GM18507 (cell line): ENCODE measurements at places on chromosomes 5 and 9.

DNA sequence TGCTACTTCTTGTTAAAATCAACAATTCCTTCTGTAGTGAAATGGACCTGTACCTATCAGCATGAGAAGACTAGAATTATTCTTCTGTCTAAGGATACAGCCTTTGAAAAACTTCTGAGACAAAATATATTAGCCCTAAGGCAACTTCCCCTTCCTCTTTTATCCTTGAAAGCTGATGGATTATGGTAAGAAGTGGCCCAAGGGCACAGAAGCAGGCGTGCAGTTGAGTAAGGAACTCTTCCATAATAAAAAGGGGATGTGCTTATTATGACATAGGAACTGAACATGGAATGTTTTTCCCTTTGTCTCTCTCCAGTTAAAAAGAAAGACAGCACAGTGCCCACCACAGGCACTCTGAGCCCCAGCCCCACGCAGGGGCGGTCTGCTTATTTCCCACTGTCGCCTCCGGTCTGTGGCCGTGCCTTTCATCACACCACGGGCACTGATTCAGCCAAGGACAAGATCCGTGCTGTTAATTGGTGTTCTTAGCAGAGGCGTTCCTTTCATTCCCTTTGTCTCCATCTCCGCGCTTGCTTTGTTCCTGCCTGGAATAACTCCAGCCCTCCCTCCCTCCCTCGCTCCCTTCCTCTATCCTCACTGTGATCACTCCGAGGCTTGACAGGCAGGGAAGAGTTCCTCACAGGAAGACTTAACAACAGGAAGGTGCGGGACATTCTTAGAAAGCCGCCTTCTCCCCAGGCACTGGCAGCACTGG is 135.9 kb upstream of the OTULINL start:
- DNase-seq, result no peak

DNA sequence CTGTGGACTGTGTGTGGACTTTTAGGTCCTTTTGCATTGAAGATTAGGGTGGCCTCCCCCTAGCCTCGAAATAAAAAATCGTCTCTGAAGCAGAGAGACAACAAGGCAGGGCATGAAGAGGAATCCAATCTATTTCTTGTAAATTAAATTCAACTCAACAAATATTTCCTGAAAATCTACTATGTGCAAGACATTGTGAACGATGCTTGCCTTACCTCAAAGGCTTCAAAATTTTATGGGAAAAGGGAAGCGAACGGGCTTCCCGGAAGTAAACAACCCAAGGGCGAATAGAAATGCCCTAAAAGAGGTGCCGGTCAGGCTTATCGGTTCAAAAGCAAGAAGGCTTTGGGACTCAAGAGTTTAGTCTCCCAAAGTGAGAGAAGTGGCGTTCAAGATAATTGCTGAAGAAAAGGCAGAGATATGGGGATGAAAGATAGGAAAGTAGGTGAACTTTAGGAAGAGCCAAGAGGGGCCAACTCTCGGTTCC is 525 bp downstream of the KIF24 start:
- DNase-seq, result no peak

- DNase-seq, result no peak
Observed at GRCh38 chr5:122882831-122883230, 37.4 kb downstream of the SNX24 start.

DNA sequence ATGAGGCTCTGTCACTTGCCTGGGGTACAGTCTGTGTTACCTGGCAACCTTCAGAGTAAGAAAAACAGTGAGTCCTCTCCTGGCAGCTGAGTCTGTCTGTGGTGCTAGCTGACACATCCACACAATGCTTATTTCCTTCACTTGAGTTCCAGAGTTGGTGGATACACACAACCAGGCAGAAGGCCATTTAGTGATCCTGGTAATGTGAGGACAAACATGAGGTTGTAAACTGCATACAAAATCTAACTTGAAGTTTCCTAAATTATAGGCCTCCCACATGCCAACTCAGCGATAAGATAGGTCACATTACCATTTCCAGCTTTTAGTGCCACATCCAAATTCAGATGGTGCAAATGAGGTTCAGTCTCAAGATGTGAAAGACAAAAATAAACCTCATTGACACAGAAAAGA is 125.5 kb downstream of the DCP2 start:
- DNase-seq, result no peak

DNA sequence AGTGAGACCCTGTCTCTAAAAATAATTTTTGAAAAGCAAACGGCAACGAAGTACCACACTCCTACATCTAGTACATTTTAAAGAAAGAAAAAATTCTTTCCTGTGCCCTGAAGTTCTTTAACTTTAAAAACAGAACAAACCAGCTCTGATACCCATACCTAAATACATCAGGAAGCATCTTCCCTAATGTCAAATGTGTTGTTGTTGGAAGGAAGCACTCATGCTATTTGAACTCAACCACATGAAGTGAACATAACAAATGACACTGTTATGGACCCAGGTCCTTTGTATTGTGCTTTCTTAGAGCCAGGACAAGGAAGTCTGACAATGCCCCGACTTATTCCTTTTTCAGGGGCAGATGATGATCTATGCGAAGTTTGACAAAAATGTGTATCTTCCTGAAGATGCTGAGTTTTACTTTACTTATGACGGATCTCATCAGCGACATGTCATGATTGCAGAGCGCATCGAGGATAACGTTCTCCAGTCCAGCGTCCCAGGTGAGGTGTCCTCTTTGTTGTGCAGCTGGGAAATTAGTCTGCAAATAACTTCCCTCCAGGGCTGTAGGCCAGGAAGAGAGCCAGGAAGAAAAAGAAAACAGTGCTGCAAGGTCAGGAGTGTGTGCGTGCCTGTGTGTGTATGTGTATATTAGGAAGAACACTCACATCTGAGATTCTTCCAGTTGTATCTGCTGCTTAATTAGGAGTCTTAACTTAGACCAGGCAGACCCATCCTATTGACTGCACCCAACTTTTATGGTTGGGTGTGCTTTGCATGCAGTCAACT is 123.7 kb downstream of the ARHGEF28 start:
- DNase-seq, result no peak

GRCh38 chr9:123138163-123138562 is 104.7 kb downstream of the GPR21 start:
- no peak for DNase-seq

DNA sequence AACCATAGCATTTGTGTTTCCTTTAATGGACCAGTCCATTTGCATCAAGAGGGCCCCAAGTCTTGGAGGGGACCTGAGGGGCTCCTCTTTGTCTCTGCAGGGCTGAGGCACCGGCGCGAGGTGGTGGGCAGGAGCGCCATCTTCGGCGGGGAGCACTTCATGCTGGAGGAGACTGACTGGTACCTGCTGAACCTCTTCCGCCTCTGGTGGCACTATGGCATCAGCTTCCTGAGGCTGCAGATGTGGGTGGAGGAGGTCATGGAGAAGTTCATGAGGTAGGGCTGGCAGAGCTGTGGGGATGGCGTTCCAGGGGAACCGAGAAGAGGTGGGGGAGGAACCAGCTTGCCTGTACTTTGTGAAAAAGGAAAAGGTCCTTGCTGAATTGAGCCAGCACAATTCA is 6.1 kb downstream of the PCYOX1L start:
- no peak for DNase-seq

- DNase-seq, result no peak
Observed at GRCh38 chr9:137666955-137667670, 48.3 kb downstream of the EHMT1 start.

DNA sequence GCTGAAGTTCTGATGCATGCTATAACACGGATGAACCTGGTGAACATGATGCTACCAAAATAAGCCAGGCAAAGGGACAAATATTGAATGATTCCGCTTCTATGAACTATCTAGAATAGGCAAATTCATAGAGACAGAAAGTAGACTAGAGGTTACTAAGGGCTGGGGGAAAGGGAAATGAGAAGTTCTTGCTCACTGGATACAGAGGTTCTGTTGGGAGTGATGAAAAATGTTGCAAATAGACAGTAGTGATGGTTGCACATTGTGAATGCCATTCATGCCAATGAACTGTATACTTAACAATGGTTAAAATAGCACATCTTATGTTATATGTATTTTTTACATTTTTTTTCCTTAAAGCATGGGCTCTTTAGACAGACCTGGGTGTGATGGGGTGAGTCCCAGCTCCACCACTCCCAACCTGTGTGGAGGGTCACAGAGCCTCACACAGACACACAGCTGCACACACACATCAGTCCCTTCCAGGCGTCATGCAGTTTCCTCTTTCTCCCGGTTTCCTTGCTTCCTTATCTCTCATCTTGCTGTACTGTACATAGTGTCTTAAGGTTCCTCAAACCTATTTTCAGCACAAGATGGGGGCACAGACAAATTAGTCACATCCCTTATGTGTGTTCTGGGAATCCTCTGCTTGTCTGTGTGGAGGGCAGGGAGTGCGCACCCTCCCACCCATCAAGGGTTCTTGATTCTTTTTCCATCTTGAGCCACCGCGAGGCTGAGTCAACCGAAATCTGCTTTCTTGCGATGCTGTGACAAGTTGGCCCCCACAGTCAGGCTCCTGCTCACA is 192.9 kb downstream of the CRB2 start:
- no peak for DNase-seq

- no peak for DNase-seq
Observed at GRCh38 chr5:158877706-158878105, 222.0 kb downstream of the EBF1 start.

- no peak for DNase-seq
Observed at GRCh38 chr9:97440160-97440559, 28.3 kb downstream of the TDRD7 start.
